Stimulated activated CD8-positive, alpha-beta memory T cell treated with anti-CD3 and anti-CD28 coated beads, Interleukin-2, amount 100 ng/mL, for 1 hour (primary cell): ENCODE measurements at places on chromosomes 1 and 21.

DNA sequence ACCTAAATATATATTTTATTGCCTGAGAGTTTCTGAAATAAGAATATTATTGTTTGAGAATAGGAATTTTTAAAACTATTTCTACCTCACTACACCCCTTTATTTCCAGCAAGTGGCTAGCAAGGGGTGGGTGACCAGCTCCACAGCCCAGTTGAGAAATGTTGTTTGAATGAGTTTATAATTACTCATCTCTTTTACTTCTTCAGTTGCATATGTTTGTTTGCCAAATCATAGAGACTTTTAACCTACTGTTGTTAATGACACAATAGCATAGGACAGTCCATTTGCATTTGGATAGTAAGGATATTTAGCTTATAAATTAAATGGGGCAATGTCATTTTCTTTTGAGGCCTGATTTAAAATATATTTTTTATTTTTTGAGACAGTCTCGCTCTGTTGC is 127.8 kb downstream of the NRDC start:
- DNase-seq = no peak

DNA sequence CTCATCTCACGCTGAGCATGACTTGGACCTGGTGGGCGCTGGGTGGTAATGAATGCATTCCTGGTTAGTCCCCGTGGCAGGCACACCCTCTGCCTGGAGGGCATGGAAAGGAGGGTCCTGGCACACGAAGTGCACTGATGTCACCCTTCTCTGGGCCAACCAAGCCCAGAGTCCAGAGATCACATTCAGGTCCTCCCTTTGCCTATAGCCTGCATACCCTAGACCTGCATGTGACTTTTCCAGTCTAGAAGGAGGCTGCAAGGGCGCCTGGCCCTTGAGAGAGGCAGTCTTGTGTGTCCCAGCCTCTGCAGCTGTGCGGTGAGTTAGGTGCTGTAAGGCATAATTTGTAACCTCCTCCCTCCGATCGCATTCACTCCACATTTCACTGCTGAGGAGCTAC is 22.1 kb downstream of the PADI2 start:
- no peak for DNase-seq

GRCh38 chr21:21000591-21001175 is 2.5 kb downstream of the NCAM2 start:
- DNase-seq = no peak

- no peak for DNase-seq
Measured at GRCh38 chr1:201185123-201185453, 5.5 kb upstream of the IGFN1 start.
